CD8-positive, alpha-beta memory T cell (primary cell): ENCODE measurements at places on chromosomes 13 and 19. TPM values are rescaled to one million over a fixed set of nuclear protein-coding genes. Genes with fewer than 3 reads are reported as not detected.

Gene C1QTNF9B
- total RNA-seq, result not detected

- DNase-seq, result no peak
These were observed 1711.8 kb downstream of the SLITRK5 start for GRCh38 chr13:89382981-89383380.

Gene TEX101
- not detected for total RNA-seq

DNA sequence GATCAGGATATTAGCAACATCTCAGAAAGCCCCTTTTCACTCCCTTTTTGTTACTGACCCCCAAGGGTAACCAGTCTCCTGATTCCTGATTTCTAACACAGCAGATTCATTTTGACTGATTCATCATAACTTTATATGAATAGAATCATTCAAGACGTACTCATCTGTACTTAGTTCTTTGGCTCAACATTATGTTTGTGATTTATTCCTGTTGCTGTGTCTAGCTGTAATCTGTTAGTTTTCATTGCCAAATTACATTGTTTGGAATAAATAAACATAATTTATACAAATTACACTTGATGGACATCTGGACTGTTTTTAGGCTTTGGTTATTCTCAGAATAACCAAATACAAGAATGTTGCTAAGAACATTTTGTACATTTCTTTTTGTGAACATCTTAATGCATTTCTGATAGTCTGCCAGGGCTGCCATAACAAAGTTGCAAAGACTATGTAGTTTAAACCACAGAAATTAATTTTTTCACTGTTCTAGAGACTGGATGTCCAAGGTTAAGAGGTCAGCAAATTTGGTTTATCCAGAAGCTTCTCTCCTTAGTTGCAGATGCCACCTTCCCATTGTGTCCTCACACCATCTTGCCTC, 62.8 kb upstream of the EDNRB start:
- no peak for DNase-seq

Gene FOXA3
- 0.62 TPM for total RNA-seq

- peak; percentile 93 for DNase-seq
These were observed 424 bp downstream of the FIZ1 start for GRCh38 chr19:55598719-55599467.

- peak; percentile 86 for DNase-seq
These were observed 17.7 kb upstream of the SPACA4 start for GRCh38 chr19:48588670-48589401.

DNA sequence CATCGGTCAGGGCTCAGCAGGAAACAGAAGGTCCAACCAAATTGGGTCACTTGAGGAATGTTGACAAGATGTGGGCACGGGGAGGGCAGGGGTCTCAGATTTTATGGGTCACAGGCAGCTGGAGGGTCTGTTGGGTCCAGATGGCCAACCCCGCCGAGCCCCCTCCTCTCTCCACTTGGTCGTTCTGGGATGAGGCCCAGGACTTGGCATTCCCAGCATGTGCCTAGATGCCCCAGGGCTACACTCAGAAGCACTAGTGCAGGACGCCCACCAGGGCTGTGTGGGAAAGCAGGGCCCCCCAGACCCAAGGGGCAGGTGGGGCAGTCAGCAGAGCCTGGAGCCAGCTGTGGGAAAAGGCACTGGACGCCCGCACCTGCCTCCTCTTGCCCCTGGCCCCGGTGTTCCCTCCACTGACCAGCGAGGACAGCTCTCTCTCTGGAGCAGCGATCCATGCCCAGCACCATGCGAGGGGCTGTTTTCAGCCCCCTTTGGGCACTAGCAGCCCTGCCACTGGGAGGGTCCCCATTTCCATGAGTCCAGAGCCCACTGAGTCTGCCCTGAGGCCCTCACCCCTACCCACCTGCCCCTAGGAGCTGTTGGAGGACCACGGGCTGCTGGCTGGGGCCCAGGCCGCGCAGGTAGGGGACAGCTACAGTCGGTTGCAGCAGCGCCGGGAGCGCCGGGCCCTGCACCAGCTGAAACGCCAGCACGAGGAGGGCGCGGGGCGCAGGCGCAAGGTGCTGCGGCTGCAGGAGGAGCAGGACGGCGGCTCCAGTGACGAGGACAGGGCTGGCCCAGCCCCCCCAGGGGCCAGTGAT, 26.0 kb downstream of the DHX34 start:
- DNase-seq, result no peak

DNA sequence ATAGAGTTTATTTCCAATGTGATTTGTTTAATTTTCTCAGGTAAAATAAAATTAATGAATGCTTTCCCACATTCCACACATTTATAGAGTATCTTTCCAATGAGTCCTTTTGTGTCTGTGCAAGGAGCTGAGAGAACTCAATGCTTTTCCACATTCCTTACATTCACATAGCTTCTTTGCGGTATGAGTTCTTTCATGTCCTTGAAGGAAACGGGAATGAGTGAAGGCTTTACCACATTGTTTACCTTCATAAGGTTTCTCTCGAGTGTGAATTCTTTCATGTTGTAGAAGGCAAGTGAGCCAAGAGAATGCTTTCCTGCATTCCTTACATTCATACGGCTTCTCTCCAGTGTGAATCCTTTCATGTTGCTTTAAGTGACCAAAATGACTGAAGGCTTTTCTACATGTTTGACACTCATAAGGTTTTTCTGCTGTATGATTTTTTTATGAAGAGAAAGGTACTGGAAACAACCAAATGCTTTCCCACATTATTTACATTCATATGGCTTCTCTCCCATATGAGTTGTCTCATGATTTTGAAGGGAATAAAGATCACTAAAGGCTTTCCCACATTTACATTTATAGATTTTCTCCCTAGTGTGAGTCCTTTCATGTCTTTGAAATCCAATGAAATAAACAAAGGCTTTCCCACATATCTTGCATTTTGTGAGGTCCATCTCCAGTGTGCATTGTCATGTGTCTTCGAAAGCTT, 14.4 kb upstream of the ZNF442 start:
- DNase-seq, result no peak

DNA sequence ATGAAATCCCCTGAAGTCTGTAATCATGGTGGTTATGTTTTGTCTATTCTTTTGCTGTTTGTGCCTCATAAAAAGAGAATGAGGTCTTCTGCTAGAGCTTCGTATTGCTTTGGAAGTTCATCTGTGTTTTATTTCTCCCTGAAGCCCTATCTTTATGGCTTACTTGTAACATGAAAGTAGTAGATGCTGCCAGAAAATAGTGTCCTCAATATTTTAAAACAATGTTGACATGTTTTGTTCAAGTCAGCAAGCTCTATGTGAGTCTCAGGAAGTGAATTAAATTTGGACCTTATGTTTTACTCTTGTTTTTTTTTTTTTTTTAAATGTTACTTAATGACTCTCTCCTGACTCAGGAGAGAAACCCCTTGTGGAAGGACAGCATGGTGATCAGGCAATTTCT, 130.5 kb downstream of the B3GLCT start:
- no peak for DNase-seq

Gene KLK3
- not detected for total RNA-seq

DNA sequence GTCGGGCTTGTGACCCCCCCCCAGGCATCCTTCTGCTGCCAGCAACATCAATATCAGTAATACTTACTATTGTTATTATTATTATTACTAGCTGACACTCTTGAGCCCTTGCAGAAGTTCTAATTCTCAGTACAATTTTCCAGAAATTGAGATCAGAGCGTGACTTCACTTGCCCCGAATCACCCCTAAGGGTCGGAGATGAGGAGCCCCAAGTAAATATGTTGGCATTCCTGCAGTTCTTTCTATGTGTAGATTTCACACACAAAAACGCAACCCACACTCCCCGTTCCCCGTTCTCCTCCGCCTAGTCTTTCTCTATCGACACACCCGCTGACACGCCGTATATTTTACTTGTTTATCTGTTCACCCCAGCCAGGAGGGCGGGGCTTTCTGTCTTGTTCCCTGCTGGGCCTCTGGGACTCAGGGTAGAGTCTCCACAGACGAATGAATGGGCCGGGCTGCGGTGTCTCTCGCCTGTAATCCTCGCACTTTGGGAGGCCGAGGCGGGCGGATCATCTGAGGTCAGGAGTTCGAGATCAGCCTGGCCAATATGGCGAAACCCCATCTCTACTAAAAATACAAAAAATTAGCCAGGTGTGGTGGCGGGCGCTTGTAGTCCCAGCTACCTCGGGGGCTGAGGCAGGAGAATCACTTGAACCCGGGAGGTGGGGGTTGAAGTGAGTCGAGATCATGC, 14.7 kb downstream of the TLE5 start:
- DNase-seq, result peak; percentile 32

Gene NANOS3
- 0.90 TPM for total RNA-seq

Gene TMC4
- 0.18 TPM for total RNA-seq

Gene ZNF562
- total RNA-seq, result 42.2 TPM

GRCh38 chr19:35444735-35445134, 3.3 kb upstream of the FFAR2 start:
- no peak for DNase-seq
